ENCODE measurements at places on chromosomes 1 and 21.

- no peak for DNase-seq
Observed at GRCh38 chr1:3771108-3772026, 1.2 kb upstream of the SMIM1 start.

- DNase-seq: no peak
Observed at GRCh38 chr1:226310245-226310540, 1.2 kb upstream of the LIN9 start.

- no peak for DNase-seq
Observed at GRCh38 chr1:109112056-109112651, 1.8 kb upstream of the ELAPOR1 start.

DNA sequence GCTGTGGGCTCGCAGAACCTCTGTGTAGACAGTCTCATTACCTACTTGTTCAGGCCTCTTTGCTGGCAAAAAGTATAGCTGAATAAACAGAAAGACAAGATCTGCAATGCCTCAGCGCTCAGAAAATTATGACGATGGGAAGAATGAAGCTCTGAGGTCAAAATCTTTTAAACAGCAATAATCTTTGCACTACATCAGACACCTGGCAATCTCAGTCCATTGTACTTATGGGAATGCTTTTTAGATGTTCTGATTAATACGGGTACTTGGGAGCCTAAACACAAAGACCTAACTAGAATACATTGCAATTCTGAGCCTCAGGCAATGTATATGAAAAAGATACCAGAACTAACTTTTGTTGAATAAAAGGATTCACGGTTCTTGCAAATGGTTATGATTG, 410.7 kb downstream of the SMYD3 start:
- DNase-seq: no peak

DNA sequence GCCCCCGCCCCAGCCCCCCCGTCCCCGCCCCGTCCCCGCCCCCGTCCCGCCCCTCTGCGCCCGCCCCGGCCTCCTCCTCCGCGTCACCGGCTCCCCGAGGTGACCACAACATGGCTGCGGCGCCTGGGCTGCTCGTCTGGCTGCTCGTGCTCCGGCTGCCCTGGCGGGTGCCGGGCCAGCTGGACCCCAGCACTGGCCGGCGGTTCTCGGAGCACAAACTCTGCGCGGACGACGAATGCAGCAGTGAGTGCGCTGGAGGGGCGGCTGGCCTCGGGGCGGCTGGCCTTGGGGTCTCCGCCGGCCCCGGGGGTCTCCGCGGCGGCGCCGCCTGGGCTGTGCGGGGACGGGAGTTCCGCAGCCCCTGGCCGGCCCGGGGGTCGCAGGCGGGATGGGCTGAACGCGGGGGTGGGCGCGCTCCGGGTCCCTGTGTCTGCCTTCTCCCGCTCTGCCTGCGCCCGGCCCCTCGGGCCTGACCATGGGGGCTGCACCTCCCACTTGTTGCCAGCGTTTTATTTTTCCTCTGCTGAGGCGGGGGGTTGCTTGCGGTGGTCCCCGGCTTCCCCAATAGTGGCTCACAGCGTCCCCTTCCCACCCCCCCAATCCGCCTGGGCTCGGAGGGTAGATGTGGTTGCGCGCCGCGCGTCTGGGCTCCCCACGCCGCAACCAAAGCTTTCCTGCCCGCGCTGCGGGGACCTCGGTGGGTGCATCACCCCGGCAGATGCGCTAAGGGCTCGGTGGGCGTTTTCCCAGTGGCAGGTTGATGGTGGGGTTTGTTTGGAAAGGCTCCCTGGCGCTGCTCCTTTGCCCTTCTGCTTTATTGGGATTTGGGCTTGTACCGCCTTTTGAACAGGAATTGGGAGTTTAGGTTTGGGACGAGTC, at the start of gene MIA3:
TSS of gene MIA3 (plus strand) at position 97 of the 879 bp plus-strand sequence. CDS start at position 111, 14 bp downstream.
- peak; percentile 93 for DNase-seq

DNA sequence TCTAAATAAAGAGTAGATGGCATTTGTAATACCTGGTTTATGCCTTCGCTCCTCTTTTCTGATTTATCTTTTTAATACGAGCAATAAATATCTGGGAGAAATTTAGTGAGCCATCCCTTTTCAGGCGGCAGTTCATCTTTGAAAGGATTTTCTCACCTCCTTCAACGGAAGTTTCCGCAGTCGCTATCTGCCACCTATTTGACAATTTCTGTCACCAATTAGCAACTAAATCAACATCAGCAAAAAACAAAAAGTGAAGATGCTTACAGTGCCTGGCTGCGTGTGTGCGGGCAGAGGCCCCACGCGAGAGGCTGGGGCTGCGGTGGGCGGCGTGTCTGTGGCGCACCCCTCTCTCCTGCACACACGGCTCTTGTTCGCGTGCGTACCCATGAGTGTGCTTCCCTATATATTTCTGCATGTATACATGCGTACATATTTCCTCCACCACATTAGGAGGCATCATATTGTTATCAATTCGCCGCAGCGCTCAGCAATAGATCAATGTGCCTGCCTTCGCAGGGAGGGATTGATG, 117.3 kb upstream of the BARHL2 start:
- DNase-seq: no peak

DNA sequence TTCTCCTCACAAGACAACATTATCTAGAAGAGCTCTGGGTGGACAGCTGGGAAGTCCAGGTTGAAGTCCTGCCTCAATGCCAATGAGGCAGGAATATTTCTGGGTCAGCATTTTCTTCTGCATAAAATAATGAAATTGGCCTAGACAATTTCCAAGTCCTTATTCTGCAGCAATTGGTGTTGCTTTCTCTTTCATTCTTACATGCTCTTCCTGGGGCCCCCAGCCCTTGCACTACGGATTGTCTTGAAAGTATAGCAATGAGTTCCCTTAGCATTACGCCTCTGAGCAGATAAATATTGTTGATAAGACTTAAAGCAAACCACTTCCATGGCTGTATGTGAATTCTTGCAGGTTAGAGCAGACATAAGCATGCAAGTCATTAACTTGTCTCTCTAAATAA, 188.5 kb downstream of the TGFBR3 start:
- DNase-seq: no peak

- DNase-seq: no peak
Observed at GRCh38 chr1:23371987-23372880, 2.6 kb upstream of the ZNF436 start.

DNA sequence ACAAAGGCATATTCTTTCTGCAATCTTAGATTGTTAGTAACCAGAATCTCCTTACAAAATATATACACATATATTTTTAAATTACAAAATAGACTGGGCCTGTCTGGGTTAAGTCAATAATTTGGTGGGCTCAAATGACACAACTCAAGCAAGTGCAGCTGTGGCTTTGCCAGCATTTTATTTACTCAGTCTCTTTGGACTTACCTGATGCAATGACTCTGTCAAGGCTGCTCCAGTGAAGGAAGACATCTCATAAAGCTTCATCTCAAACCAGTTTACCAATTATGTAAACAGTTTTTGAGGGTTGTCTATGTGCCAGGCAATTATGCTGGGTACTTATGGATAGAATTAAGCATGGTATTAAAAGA, 22.8 kb upstream of the ABCA4 start:
- DNase-seq: no peak
